ENCODE measurements at places on chromosomes 1 and 21.

- no peak for DNase-seq
These were observed 2.6 kb downstream of the CACNA1S start for GRCh38 chr1:201109651-201110050.

DNA sequence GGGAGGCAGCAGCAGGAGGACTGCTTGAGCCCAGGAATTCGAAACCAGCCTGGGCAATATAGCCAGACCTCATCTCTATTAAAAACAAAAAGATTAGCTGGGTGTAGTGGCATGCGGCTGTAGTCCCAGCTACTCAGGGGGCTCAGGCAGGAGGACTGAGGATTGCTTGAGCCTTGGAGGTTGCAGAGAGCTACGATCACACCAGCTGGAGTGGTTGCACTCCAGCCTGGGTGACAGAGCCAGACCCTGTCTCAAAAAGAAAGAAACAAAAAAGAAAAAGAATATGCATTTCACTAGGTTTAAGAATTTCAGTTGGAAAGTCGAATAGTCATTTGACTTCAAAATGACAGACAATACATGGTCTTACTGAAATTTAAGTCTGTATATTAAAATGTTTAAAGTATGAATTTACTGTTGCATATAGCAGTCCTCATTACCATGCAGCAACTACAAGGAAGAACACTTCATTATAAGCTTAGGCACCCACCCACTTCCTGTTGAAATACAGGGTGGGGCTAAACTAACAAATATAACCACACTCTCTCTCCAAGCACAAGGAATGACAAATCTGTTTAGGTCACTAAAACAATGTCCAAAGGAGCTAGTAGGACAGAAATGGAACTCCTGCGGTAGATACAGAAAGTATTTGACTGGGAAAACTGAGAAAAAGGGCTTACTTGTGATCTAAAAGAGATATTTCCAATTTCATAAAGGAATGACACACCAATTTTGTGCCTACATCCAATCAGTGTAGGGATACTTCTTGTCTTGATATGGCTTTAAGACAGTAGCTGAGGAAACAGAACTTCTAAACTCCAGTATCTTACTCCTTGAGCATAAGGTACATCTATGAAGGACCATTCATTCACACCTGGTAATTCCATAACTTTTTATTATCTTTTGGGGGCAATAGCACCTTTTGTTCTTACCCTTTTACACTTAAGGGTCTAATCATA, 44.1 kb downstream of the GPR3 start:
- no peak for DNase-seq

- DNase-seq: no peak
These were observed 103.6 kb downstream of the KIF26B start for GRCh38 chr1:245258271-245258920.

GRCh38 chr1:54800899-54801759, at the start of gene TTC22:
Gene TTC22 (minus strand): TSS chr1:54801323. CDS start chr1:54801163, 160 bp downstream.
- DNase-seq: no peak

GRCh38 chr1:117828201-117828600, 101.2 kb downstream of the GDAP2 start:
- DNase-seq: no peak

DNA sequence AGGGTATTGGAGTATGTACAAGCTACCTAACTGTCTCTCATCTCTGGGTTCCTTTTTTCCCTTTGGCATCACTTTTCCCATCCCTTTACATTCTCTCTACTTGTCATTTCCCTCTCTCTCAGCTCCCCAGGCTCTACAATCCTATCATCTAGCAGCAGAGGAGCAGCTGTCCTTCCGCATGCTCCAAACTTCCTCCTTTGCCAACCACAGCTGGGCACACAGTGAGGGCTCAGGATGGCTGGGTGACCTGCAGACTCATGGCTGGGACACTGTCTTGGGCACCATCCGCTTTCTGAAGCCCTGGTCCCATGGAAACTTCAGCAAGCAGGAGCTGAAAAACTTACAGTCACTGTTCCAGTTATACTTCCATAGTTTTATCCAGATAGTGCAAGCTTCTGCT, 561 bp downstream of the CD1E start:
- no peak for DNase-seq

GRCh38 chr1:110846861-110847260, 26.1 kb upstream of the CD53 start:
- DNase-seq: no peak

- DNase-seq: no peak
These were observed 181.6 kb upstream of the ZC3H12A start for GRCh38 chr1:37292789-37293188.
